Right renal pelvis (tissue), 4 donors: ENCODE measurements at places on chromosomes 7 and 10. TPM values are rescaled to one million over a fixed set of nuclear protein-coding genes. Genes with fewer than 3 reads are reported as not detected.

The ZNF488 gene
- polyA plus RNA-seq = 6.4 TPM

DNA sequence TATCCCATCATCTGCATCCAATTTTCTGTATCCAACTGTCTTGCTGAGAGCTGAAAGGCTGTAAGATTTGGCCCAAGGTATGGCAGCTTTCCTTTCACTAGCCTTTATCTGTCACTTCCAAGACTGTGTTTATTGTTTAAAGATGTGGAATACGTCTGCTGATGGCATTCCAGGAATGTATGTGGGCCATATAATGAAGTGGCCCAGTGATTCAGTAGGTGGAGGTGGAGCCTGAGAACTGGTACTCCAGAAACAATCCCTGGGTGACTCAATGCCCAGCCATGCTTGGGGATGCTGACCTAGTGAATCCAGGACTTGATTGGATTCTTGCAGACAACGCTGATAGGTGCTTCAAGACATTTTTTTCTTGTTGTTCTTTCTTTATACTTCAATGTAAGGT is 13.5 kb downstream of the NEUROD6 start:
- no peak for DNase-seq

DNA sequence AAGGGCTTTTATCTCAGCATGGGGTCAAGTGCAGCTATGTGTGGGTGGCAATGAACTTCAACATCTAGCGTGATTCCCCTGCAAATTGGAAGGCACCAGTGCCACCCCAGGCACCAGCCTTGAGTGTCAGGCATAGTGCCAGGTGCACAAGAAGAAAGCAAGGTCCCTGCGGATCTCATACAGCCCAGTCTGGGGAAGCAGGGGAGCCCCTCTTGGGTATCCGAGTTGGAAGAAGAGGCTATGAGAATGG is 269.0 kb downstream of the RPS24 start:
- no peak for DNase-seq

GRCh38 chr10:14560791-14561765 is 213.6 kb downstream of the FAM107B start:
- DNase-seq = no peak

DNA sequence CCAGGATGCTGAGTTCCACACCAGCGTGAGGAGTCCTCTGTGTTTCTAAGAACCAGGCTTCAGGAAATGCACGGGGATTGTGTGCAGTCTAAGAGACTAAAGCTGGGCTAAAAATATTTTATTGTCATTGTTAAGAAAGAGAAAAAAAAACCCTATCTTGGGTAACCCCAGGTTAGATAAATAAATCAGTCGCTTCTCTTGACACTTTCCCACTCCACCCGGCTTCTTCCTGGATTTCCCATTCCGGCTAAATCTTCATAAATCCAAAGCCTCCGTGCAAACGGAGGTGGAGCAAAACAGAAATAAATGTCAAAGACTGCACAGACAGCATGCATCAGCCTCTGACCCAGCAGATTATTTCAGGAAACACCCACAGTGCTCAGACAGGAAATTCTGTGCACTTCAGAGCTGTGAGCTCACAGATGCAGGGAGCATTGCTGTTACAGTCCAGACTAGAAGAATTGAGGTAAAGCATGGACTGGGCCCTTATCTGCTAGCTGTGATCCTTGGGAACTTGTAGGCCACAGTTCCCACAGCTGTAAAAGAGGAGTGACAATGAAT is 44.8 kb upstream of the GRID1 start:
- no peak for DNase-seq
